AML-193 (cell line): ENCODE measurements at places on chromosomes 4 and X.

DNA sequence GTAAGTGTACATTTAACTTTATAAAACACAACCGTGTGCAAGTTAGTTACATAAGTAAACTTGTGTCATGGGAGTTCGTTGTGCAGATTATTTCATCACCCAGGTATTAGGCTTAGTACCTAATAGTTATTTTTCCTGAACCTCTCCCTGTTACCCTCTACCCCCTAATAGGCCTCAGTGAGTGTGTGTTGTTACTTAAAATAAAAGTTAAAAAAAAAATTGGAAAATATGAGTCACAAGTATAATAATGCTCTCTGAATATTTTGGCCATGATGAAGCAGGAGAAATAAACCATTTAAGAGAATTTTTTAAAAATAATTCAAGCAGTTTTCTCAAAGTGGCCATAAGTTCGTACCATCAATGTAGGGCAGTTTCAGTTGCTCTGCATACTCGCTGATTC, 105.1 kb upstream of the GRID2 start:
- no peak for DNase-seq

DNA sequence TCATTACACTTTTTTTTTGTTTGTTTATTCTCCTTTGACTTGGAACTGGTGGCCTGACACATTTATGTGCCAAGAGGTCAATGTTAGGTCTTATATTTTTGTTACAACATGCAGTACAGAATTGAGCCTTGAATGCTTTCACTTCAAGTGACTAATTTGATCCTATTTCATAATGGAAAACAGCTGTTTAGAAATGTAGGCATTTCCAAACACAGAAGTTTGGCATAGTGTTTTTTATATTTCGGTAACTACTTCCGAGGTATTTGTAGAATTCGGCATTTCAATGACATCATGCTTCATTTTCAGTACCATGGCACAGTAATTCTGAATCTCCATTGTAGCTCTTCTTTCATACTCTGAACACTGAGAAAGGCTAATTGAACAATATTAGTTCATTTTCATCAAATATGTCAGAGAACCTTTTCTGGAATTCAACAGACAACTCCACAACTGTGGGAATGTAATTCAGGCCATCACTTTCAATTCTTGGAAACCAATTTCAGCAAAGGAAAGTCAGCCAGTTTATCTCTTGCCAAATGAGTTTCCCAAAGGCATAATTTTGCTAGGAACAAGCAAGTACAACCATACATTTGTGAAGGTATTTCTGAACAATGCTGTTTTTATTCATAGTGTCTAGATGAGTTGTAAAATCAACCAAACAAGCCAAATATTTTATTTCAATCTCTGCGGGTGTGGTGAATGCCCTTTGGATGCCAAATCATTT, 11.4 kb downstream of the FAM120C start:
- no peak for DNase-seq

DNA sequence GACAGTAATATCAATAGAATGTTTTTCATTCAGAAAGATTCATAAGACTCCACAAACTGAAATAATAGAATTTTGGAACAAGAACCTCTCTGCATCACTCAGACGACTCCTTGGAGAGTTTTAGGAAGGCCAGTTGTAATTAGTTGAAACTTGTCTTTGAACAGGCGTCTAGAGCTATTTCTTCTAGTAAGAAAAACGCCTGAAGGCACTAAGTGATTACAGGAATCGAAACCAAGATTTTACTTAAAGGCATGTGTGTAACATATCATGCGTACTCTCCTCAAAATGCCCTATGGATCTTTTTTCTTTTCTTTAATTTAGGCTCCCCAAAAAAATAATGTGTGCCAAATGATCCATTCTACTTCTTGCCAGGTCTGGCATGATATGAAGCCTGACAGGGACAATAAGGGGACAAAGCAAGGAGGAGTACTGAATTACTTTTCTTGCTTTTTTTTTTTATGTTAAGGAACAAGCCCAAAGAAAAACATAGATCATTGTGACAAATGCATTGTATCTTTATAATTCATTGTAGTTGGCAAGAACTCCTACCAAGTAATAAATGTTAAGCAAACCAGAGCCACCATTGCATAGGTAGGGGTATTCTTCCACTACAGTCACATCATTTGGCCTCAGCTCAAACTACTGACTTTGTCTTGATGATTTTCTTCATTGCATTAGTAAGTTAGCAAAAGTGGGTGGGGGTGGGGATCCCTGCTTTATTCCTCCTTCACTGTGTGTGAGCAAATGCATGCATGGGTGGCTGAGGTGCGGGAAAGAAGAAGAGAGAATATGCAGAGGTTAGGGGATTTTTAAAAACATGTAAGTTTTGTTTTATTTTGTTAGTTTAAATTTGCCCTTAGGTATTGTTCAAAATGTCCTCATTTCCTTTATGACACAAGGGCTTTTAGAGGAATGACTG, 79.9 kb upstream of the ATOH1 start:
- no peak for DNase-seq

DNA sequence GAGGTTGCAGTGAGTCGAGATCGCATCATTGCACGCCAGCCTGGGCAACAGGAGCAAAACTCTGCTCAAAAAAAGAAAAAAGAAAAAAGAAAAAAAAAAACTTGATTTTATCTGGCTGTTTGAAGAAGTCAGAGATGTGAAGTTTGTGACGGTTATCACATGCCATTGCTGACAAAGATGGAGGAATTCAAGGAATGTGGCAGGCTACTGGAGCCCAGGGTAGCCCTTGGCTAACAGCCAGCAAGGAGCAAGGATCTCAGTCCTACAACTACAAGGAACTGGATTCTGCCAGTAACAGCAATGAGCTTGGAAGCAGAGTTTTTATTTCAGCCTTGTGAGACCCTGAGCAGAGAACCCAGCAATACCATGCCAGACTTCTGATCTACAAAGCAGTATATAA, 24.3 kb upstream of the TET2 start:
- DNase-seq = no peak

- no peak for DNase-seq
Observed at GRCh38 chr4:985123-985830, 1.6 kb upstream of the IDUA start.

GRCh38 chr4:72997409-72997808, 72.1 kb downstream of the COX18 start:
- no peak for DNase-seq

DNA sequence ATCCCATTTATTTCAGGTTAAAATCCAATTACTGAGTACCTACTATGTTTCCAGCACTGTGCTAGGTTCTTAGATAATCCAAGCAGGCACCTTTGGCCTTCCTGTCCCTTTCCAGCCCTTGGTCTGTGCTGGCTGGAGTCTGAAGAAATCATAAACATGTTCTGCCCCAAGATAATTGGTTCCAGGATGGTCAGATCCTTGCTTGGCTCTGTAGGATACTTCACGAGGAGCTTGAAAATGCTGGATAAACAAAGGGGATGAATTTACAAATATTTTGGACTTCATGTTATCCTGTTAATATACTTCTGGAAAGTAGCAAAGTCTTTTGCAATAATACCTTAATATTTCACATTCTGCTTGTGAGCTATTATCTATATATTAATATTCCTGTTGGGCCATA, 35.0 kb upstream of the FHL1 start:
- no peak for DNase-seq

DNA sequence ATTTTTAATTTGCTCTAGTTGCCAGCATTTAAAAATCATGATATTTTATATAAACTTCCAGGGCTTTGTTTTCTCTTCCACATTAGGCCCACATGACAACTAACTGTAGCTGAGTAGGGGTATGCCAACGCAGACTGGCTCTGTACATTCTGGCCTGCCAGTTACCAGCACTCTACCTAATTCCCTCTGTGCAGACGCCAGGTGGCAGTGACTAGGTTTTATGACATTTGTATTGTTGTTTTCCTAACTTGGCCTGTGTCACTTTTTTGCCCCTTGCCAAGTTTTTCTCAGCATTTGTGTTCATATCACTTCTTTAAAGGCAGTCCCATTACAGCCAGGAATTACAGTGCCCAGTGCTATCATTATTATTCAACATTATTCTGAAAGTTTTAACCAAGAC, 347.5 kb downstream of the NKX6-1 start:
- no peak for DNase-seq

GRCh38 chr4:101651778-101652177, 138.8 kb upstream of the BANK1 start:
- DNase-seq = no peak

GRCh38 chr4:57037982-57038604, 59.4 kb downstream of the POLR2B start:
- DNase-seq = no peak

- DNase-seq = no peak
Observed at GRCh38 chrX:123436512-123437136, 252.5 kb downstream of the GRIA3 start.
